ENCODE measurements at places on chromosomes 3 and 15.

GRCh38 chr3:172125963-172126457 lies 86.6 kb downstream of the FNDC3B start:
- no peak for DNase-seq

DNA sequence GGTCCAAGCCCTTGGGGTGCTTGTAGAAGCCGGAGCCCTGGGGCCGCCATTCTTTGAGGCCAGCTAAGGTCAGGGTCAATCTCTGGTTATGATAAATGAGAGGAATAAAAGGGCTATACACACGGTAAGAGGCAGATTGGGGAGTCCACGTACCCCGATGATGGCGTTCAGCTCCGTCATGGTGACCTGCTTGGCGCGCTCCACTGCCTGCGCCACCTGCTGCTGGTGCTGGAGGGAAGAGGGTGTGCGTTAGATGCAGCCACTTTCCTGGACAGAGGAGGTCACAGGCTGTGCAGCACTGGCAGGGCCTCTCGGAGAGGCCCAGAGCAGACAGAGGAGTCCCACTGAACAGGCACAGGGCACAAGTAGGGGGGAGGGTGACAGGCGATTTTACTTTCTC lies 23.3 kb downstream of the TLE3 start:
- no peak for DNase-seq

- DNase-seq: no peak
Observed at GRCh38 chr3:12884186-12884680, 42.9 kb upstream of the RPL32 start.

- no peak for DNase-seq
Observed at GRCh38 chr3:106333911-106334618, 465.3 kb upstream of the CBLB start.

DNA sequence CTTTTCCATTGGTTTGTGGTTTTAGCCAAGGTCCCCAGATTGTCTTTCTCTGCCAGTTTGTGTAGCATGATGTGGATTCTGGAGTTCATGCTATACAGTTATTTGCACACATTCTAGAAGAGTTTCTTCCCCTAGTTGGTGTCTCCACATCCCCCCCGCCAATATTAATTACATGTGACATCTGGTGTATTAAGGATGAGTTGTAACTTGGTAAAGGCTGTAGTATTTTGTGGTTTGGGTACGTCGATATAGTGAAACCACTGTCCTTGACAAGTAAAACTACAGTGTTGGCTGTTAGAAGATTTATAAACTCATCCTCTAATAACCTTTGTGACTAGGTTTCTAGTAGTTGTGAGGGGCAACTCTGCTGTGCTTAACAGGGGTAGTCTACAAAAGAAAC lies 23.7 kb upstream of the P4HTM start:
- no peak for DNase-seq

DNA sequence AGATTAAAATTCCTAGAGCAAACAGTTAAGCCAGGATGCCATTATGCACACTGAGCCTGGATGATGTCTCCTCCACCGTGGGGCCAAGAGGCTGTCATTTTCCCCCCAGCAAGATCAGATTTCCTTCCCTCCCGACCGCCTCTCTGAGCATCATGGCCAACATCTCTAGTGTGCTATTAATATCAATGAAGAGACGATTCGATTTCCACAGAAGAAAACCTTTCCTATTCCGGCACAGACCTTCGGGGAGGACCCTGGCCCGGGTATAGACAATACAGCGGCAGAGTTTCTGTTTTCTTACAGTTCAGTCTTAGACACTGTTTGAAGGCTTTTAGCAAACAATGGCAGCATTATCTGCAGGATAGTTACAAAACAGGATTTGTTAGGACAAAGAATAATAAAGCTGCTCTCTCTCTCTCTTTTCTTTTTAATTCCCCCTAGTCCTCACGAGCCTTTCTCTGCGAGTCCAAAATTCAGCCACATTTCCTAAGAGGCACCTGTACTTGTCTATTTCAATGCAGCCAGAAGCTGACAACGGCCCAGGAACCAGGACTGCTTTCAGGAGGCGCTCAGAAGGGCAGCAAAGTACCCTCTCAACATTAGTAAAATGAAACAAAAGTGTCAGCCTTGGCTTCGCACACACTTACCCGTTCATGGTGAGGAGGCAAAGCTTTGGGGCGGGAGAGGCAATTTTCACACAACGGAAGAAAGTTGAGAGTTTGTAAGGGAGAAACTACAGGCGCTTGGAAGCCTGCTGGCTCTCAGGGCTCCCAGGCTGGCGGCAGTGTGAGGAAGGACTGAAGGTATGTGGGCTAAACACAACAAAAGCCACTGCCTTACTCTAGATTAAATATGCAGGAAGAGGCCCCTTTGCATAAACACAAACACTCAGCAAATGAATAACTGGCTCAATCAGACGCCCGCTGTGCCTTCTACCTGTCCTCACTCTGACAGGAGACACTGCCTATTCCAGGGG lies 278.0 kb downstream of the FOXP1 start:
- DNase-seq: no peak

GRCh38 chr15:68821841-68822381 lies 1.2 kb upstream of the ANP32A start:
- peak; percentile 43 for DNase-seq

DNA sequence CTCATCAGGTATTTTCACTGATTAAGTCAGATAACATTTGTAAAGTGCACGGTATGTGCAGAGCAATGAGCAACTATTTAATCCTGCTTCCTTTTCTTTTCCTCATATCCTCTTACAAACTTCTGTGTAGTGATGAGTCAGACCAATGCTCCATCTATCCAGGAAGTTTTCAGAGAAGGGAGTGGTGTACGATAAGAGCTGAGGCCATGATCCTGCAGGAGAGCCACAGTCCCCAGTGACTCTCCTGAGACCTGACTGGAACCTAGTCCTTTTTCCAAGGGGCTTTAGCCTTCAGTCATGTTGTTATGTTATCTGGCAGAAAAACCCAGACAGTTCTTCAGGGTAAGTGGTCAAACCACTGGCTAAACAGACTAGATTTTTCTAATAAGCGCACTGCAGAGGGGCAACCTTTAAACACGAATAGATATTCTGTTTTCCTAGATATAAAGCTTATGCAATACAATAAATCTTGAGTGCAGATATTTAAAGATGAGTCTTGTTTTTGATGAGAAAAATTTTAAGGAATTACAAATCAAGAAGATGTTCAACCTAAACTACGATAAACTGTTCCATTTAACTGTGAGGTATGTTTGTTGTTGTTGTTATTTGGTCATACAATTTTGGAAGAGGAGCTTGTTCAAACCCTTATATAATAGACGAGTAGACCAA lies 110.5 kb upstream of the RAP2B start:
- DNase-seq: peak; percentile 89

- no peak for DNase-seq
Observed at GRCh38 chr3:71003511-71003910, 580.0 kb downstream of the FOXP1 start.

- no peak for DNase-seq
Observed at GRCh38 chr3:132225664-132226063, 91.5 kb upstream of the ACP3 start.

- DNase-seq: peak; percentile 31
Observed at GRCh38 chr3:58009749-58010535, 1.7 kb downstream of the FLNB start.

GRCh38 chr3:27031476-27031875 lies 337.7 kb downstream of the NEK10 start:
- no peak for DNase-seq

GRCh38 chr3:184040010-184040409 lies 8.5 kb downstream of the HTR3D start:
- peak; percentile 75 for DNase-seq

DNA sequence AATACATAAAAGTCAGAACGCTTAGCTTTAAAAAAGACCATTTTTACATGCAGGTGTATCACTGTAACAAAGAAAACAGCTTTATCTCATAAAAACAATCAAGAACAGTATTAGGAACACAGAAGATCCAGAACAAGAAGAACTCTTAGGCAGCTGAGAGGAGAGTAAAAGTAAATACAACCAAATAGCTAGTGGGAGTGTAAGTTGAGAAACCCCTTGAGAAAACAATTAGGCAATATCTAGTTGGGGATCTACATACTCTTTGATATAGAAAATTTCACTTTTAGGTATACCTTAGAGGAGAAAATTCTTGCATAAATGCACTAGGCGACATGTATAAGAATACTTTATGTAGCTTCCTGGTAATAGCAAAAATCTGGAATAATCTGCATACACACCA lies 7.5 kb downstream of the TMF1 start:
- DNase-seq: no peak

- no peak for DNase-seq
Observed at GRCh38 chr3:144433006-144433405, 461.4 kb downstream of the DIPK2A start.

GRCh38 chr3:56725175-56725574 lies 42.1 kb upstream of the TASOR start:
- DNase-seq: no peak

All from RKO (cell line).